ENCODE measurements at places on chromosomes 1 and 21.

DNA sequence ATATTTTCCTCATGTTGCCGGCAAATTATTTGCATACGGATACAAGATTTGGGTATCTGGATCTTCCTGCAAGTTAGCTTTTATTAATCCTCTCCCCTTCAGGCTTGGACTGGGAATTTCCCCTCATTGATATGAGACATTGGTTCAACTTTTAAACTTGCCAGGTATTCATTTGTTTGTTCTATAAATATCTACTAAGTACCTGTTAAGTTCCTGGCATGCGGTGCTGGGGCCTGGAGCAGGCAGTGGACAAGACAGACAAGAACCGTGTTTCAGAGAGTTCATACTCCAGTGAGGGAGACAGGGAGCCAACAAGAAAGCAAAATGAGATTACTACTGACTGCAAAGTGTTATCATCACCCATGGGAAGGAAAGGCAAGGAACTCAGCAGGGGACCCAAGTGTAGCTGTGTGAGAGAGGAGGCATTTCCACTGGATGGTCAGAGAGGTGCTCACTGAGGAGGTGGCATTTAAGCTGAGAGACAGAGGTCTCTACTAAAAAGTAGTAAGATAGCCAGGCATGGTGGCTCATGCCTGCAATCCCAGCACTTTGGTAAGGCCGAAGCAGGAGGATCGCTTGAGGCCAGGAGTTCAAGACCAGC is 39.1 kb upstream of the FHAD1 start:
- no peak for DNase-seq

DNA sequence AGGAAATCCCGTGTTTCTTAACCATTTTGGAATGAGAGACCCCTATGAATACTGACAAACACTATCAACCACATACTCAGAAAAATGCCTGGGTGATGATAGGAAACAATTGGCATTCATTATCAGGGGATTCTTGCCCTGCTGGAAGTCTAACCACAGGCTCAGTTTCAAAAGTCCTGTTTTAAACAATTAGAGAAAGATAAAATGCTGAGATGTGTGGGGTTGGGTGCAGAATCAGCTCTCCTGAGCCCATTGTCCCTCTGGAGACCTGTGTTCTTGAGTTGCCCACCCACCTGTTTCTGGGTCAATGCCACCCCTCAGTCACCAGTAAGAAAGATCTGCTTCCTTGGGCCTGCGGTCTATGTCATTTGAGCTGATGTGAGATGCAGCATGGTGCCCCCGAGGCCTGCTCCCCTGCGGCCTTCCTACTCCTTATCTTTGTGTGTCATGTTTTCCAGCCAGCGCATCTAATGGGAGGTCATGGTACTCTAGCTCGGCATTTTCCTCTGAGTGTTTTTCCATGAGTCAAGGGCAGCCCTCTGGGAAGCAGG is 130.3 kb upstream of the PLXNA2 start:
- DNase-seq: no peak

GRCh38 chr1:165717918-165718515 is 19.7 kb upstream of the ALDH9A1 start:
- DNase-seq: peak; percentile 68

- DNase-seq: no peak
Observed at GRCh38 chr1:155062151-155062686, 1.3 kb upstream of the EFNA4 start.

GRCh38 chr21:14583629-14584255 is 37.6 kb upstream of the SAMSN1 start:
- no peak for DNase-seq

DNA sequence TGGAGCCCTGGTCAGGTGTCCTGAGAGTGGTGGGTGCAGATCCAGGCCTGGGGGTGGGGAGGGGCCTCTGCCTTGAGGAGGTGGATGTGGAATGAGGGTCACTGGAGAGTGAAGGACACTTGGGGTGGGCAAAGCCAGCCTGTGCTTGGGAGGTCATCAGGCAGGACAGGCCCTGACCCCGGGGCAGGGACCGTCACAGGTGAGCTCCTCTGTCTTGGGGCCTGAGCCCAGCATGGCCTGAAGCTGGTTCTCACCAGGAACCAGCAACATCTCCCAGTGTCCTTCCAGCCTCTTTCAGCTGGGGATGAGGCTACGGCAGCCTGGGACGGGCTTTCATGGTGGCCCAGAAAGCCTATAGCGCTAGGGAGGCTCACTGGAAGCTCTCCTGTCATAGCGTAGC is 831 bp upstream of the KRTAP10-2 start:
- no peak for DNase-seq

DNA sequence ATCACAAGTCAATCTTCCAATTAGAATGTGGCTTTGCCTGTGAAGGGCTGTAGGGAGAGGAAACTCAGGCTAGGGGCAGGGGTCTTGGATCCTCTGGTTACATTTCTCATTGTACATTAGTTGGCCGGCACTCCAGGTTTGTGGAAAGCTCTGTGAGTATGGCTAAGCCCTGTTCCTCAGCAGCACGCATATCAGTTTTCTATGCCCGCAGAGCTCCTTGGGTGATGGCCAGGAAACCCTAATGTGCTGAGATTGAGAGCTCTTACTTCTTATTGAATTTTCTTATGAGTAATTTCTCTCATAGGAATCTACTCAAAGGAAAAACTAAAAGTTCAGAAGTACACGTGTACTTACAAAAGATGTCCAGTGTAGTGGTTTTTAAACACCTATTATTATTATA is 30.7 kb upstream of the STMN1 start:
- DNase-seq: no peak

DNA sequence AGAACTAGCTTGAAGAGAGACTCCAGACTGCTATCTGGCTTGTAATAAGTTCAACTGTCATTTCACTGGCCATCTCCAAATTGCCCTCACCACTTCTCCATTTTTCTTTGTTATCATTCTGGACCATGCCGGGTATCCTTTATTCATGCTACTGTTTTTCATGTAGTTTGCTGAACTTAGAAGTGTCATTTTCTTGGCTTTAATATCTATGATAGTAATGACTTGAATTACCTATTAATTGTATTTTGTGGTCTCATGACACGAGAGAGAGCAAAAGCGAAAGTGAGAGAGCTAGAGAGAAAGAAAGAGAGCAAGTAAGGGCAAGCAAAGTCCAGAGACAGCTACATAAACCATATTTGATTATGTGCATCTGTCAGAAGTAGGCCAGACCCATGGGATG is 184.9 kb upstream of the ATP1B1 start:
- DNase-seq: no peak

DNA sequence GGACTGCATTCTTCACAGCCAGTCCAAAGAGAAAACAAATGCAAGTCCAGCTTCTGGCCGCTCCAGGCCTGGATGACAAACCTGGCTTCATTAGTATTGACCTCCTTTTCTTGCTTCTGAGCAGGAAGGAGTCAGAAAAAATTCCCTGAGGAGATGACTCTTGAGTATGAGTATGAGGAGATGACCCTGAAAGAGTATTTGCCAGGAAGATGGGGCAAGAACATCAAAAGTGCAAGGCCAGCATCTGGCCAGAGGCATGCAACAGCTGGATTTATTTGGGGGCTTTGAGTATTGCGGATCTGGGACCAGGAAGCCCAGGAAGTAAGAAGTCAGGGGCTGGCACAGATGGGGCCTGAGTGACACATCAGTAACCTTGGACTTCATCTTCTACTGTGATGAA is 113.9 kb downstream of the GLIS1 start:
- DNase-seq: no peak

GRCh38 chr21:43820466-43820865 is 31.1 kb downstream of the RRP1 start:
- no peak for DNase-seq

DNA sequence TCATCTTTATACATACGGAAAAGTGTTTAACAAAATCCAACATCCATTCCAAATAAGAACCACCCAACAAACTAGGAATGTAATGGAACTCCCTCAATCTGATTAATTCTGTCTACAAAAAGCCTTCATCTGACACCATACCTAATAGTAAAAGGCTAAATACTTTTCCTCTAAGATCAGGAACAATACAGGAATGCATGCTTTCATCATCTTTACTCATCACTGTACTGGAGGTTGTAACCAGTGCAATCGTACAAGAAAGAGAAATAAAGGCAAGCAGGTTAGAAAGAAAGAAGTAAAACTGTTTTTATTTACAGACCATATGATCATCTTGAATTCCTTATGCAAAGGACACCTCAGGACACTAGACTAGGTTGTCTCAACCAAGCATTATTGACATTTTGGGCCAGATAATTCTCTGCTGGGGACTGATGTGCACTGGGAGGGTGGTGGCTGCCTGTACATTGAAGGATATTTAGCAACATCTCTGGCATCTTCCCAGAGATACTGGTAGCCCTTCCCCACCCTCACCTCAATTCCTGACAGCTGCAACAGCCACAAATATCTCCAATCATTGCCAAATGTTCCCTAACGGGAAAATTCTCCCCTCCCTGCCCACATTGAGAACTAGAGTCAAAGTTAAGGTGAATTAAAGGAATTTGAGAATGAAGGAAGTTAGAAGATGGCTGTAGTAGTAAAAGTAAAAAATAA is 30.6 kb upstream of the INSL5 start:
- DNase-seq: no peak

- DNase-seq: no peak
Observed at GRCh38 chr1:157110003-157110402, 10.4 kb upstream of the ETV3L start.

GRCh38 chr1:151455231-151455630 is 4.1 kb downstream of the POGZ start:
- no peak for DNase-seq

DNA sequence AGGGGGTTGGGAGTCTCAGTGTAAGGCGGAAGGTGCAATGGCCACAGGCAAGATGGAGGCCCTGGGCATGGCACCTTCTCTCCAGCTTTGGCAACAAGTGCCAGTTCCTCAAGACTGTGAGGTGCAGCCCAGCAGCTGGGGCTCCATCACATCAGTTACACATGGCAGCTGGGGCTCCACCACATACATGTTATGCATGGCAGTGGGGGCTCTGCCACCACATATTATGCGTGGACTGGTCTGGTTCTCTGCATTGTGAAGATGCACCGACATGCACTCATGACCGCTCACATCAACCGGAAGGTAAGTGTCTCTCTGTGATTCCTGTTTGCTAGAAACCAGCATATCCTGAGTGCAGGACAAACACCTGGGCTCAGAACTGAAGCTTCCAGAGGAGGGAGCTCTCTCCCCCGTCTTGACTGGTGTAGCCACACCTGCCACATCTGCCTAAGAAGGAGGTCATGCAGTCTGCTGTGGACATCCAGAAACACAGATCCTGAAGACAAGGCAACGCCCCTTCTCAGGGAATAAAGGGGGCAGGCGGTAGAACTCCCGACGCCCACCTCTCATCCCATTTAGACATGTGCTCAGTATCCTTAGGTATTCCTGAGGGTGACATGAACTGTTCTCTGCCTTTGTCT is 104.1 kb upstream of the TMPRSS2 start:
- DNase-seq: no peak

GRCh38 chr1:203089001-203089650 is 3.3 kb upstream of the MYOG start:
- DNase-seq: no peak

DNA sequence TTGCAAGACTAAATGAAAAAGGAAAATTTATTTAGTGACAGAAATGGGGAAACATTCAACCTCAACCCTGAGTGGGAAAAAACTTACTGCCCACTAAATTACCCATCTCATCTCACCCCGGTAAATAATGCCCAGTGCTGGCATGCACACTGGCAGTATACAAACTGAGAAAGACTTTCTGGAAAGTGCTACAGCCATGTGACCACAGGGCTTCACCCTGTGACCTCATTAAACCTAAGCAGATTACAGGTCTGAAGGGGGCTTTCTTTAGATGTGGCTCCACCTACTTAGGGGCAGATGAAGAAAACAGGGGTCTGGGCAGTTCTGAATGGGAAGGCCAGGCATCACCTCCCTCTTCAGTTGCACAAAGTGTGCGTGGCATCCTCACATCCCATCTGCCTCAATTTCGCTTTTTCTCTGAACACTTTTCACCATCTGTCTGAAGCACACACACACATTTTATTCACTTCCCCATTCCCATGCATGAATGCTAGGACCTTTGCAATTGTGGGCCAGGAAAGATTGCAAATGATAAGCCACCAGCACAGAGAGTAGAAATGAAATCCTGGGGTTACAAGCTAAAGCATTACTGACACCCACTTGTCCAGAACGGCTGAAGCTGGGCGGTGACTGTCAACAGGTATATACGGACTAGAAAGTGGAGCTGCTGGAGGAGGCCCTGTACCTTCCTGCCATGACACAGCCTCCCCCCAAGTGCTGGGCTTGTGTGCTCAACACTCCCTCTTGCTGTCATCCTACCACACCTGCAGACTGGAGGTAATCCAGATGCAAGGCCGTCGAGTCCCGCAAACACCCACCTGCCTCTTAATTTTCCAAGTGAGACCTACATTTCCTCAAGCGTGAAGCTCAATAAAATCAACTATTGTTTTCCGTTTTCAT is 2.7 kb downstream of the NADK start:
- DNase-seq: no peak

- DNase-seq: no peak
Observed at GRCh38 chr1:18299441-18300338, 181.0 kb upstream of the KLHDC7A start.

DNA sequence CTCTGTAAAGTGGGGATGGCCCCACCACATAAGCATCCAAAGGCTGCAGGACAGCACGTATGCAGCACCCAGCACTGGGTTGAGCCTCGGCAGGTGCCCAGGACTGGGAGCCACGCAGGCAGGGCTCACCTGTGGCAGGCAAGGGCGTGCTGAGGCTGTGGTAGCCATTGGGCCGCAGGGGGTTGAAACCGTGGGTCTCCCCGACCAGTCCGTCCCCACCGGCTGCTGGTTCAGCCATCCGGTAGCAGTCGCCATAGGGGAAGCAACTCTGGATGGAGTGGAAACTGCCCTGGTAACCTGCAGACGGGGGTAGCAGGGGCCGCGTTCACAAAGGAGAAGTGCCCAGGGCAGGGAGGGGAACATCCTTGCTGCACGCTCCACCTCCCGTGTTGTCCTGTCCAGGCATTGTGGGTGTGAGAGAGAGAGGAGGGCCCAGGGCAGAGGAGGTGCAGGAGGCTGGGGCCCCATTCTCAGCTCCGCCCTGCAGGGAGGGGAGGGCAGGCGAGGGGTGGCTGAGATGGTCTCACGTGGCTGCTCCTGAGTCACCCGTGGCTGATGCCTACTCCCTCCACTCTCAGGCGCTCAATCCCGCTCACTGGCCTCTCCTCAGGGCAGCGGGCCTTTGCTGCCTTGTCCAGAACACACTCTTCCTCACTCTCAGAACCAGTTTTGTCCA is 49.9 kb downstream of the DMRTB1 start:
- no peak for DNase-seq

DNA sequence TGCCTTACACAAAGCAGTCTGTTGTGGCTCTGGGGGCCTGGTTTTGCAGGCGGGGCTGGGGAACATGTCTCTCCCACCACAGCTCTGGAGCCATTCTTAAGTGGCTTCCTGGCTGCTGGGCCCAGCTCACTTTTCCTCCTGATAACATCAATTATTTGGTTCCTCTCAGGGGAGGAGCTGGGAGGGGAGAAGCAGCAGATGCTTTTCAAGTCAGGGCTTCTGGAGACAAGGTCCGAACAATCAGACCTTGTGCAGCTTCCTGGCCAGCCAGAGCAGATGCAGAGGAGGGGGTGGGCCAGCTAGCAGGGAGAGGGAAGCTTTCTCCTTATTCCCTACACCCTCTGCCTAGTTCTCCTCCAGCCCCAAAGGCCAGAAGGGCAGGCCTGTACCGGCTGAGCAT is 3.7 kb upstream of the PAQR6 start:
- DNase-seq: no peak

Data from NCI-H460 (cell line).